ENCODE measurements at places on chromosomes 7 and 10. TPM values are rescaled to one million over a fixed set of nuclear protein-coding genes. Genes with fewer than 3 reads are reported as not detected.
A peak's percentile ranks its signal among the peaks of the same experiment; 100 is the strongest.

- DNase-seq: no peak
These were observed 6.7 kb downstream of the CALN1 start for GRCh38 chr7:72405418-72405817.

The SEMA3D gene
- 3.7 TPM for total RNA-seq

GRCh38 chr7:120043250-120043649 lies 229.7 kb upstream of the KCND2 start:
- no peak for DNase-seq

The MEOX2 gene
- 1.6 TPM for total RNA-seq

The GIMAP7 gene
- total RNA-seq: 10.0 TPM

DNA sequence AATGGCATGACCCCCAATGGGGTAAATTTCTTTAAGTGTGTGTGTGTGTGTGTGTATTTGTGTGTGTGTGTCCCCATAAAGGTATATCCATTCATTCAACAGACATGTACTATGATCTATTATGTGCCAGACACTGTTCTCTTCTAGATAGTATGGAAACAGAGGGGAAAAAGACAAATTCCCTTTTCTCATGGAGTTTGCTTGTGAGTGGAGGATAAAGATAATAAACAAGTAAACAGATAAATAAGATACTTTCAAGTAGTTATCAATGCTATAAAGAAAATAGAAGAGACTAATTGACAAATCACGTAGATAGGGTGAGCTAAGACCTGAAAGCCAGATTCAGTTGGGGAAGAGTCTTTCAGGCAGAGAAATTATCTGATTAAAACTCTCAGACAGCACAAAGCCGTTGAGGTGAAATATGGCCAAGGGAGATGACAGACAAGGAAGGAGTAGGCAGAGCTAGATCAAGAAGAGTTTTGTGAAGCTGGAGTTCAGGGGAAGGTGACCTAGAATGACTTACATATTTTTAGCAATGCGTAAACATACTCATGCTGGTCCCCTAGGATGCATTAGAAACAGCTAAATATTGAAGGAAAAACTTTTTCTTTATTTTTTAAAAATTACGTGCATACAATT lies 45.2 kb upstream of the DMTF1 start:
- no peak for DNase-seq

The HTRA1 gene
- total RNA-seq: 162 TPM

GRCh38 chr7:143203386-143203785 lies 18.5 kb upstream of the TAS2R40 start:
- no peak for DNase-seq

The SERPINE1 gene
- total RNA-seq: 21.3 TPM

GRCh38 chr10:53699231-53699630 lies 926.6 kb upstream of the MBL2 start:
- DNase-seq: no peak

The FAM25G gene
- total RNA-seq: not detected

DNA sequence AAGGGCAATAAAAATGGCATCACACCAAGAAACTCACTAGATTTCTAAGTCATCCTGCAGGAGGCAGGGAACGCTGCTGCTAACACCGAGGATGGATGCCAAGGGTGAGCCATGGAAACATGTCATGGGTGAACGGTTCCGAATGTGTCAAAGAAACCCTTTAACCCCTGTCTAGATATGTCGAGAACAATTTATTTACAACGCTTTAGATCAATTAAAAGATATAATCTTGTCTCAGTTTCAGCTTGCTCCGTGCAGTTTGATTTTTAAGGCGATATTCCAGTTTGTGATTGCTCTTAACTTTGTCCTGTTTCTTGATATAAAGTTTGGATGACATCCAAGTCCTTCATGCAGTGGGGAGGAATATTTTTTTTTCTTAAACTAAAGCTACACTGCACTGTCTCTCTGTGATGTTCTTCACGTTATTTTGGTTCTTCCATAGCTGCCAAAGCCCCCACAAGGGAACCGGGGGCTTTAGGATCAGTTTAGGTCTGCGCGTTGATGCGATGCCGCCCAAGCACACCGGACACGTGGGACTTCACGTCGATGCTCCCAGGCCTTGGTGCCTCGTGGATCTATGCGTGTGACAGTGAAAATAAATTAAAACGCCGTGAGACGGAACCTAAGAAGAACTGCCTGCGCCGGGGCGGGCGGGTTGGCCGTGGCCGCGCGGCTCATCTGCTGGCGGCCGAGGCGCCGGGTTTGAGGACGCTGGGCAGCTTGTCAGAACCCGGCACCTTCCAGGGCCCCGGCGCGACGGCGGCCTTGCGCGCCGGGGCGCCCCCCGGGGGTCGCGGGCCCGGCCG lies 220.3 kb downstream of the PHTF2 start:
- DNase-seq: peak; percentile 77

DNA sequence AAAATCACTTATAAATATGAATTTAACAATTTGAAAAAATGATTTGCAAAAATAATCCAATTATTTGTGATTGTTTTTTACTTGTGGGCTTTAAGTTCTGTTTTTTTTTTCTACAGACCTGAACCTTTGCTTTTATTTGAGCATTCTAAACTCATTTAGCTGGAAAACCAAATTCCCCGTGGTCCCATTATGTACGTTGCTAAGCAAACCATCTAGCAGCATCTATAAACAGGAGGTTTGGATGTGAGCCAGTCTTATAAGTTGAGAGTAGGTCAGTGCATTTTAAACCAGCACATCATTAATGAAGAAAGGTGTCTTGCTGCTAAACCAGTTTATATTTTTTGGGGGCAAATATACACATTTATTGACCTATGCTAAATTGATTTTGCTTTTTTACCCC lies 77.3 kb downstream of the LRRN3 start:
- no peak for DNase-seq

The SCART1 gene
- 4.7 TPM for total RNA-seq

DNA sequence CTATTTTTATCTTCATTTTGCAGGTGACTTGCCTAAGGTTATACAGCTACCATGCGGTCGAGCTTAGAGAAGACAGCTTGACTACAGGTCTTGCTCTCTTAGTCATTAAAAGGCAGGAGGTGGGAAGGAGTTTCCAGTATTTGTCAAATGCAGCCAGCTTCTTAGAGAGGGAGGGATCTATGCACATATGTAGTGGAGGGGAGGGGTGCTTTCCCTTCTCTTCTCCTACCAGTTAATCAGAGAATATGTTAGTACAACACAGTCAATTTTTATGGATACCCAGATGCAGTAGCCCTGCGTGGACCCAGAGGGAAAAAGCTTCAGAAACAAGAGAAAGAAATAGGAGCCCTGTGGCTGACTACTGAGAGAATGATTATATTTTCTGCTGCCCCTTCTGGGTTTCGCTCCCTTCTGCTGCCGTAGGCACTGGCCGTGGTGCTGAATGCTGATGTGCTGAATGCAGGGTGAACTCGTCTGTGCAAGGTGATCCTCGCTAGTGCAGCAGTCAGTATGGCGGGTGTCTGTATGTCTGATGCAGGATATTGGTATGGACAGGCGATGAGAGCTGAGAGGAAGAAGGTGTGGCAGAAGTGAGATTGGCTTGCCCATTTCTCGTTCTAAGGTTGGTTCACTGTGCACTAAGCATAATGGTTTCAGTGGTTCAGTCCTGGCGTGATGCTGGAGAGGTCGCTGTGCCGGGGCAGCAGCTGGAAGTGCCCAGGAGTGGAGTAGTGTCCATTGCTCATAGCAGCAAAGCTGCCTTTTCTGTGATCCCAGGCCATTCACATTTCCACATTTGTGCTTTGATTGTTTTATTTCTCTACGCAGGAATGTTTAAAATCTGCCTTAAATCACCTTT lies 189.2 kb upstream of the PODXL start:
- DNase-seq: no peak

DNA sequence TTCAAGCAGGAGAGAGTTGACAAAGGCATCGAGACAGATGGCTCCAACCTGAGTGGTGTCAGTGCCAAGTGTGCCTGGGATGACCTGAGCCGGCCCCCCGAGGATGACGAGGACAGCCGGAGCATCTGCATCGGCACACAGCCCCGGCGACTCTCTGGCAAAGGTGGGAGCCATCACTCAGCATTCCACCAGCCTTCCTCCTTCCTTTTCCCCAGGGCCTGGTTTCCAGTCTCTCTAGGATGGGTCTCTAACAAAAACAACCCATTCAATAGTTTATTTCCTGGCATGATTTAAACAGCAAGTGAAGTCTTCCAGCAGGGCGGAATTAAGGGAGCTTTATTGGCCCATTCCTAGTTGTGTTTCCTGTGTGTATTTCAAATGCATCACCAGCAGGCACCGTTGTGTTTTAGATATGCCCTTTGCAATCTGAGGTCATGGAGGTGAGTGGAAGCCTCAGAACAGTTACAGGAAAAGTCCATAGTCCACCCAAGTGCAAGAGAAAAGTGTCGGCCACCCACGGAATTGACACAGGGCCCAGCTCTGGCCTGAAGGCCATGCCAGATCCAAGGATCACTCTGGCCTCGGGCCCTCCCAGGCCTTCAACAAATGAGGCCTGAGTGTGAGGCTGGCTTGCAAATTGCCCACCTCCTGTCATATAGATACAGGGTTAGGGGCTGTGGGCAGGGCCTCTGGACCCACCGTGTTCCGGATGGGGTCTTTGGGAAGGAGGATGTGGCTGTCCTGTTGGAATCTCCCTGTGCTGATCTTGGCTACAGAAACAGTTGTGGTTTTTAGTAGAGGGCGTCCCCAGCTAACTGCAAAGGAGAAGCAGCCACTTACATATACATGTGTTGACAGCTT lies 46.9 kb upstream of the TRIM8 start:
- peak; percentile 64 for DNase-seq
